AG08395 (cell line): ENCODE measurements at places on chromosomes 4 and X.

DNA sequence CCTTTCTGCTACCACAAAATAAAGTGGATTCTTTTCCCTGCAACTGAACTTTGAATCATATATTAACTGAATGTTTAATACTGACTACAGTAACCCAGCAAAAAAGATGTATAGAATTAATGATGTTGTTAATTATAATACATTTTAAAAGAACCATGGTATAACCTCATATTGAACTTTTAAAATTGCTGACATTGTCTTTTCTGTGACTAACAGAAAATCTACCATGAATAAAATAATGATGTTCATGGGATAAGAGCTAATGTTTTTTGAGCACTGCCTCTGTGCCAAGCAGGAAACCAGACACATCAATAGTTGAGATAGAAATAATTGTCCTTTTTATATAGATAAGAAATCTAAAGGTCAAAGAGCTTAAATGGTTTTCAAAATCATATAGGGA, 691.9 kb downstream of the PDHA2 start:
- no peak for DNase-seq

GRCh38 chrX:5113128-5113527, 1115.5 kb downstream of the NLGN4X start:
- DNase-seq: no peak

DNA sequence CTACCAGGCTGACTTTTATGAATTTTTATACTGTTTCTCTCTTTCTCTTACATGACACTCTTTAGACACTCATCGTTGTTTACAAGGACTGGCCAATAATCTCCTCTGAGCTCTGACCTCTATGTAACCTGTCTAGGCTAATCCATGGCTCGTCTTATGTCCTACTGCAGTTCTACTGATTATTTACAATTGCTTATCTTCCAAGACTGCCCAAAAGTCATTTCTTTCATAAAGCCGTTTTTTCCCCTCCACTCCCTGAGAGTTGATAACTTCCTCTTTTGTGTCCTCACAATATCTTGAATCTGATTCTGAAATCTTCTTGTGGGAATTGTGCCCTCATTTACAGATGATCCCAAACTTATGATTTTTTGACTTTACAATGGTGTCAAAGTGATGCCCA, 18.3 kb upstream of the SNCA start:
- DNase-seq: no peak

DNA sequence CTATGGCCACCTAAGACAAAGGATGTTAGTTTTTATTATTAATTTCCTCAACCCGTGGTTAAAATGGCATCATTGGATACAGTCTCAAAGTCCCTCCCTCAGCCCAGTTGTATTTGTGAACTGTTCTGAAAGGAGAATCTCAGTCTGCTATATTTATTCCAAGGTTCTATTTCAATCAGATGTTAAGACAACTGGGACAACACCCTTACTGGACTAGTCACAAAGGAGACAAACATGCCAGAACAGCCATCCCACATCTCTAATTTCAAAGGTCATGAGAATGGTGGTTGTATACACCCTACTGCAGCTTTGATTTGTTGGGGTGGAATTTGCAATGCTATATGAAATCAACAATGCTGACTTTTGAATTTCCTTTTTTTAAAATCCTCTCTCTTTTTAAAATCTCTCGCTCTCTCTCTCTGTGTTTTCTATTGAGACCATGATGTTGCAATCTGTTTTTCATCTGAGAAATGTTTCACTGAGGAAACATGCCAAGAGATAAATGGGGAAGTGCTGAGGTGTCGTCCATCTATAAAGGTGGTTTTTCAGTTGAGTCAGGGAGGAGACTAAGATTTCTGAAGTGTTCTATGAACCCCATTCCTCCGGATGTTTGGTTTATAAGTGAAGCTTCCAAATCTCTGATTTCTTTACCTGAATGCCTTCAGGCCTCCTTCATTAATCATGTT, 201.5 kb upstream of the GATB start:
- no peak for DNase-seq

DNA sequence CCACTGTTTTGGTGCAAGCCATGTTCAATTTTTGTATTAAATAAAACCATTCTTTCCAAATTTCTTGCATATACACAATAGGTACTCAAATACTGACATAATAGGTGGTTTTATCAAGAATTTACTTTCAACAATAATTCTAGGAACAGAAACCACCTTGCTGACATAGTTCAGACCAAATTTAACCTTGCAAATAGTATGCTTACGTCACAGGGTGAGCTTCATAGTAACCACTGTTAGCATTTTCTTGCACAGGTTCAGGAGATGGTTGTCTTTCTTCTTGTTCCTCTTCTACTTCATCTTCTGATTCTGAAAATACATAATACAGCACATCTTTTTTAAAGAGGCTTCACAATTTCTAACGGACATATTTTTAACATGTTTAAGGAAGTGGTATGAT, 17.6 kb downstream of the G3BP2 start:
- DNase-seq: no peak

GRCh38 chr4:15003891-15004738, 1.8 kb downstream of the CPEB2 start:
- DNase-seq: peak; percentile 4

GRCh38 chrX:124216396-124217115, 115.9 kb upstream of the TEX13D start:
- no peak for DNase-seq

- no peak for DNase-seq
Observed at GRCh38 chr4:153850533-153851280, 61.8 kb upstream of the SFRP2 start.

GRCh38 chr4:151575646-151576045, 166.7 kb downstream of the FHIP1A start:
- no peak for DNase-seq

- DNase-seq: no peak
Observed at GRCh38 chr4:9925750-9926439, 95.4 kb downstream of the SLC2A9 start.

DNA sequence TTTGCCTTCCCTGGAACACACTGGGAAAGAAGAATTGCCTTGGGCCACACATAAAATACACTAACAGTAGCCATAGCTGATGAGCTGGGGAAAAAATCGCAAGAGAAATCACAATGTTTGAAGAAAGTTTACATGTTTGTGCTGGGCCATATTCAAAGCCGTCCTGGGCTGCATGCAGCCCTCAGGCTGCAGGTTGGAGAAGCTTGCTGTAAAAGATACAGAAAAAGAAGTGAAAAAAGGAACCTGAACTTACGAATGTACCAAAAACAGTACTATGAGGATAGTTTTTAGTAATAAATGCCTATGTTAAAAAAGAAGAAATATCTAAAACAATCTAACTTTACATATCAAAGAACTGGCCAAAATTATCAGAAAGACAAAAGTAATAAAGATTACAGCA, 82.1 kb downstream of the UGT2B28 start:
- DNase-seq: no peak

DNA sequence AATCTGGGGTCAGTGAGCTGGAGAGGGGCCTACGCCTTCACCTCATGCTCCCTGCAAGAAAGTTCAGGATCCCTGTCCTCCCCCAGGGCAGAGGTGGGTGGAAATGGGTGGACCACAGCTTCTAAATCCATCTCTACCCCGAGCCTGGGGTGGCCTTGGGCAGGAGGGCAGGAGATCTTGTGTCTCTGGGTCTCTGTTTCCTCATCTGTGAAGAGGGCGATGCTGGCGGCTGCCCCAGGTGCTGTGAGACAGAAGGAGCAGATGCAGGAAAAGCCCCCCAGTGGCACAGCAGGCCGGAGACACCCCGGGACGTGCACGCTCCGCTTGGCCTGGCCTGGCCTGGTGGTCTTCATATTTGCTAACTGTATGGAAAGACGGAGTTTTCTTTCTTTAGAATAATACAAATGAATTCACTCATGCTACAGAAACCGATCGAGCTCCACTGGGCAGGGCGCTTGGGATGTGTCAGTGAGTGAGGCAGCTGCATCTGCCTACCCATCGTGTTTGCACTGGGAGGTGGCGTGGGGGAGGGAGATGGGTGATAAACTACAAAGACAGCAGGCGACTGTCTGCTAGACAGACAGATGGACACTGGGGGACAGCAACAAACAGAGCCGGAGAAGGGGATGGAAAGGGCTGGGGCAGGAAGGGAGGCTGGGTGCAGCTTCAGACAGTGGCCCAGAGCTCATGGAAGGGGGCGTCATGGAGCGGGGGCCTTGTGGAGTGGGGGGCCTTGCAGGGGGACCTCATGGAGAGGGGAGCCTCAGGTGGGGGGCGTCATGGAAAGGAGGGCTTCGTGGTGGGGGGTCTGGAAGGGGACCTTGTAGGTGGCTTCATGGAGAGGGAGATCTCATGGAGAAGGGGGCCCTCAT, 136.2 kb downstream of the CPZ start:
- DNase-seq: no peak

GRCh38 chr4:55074386-55074785, 51.0 kb downstream of the KDR start:
- DNase-seq: no peak

GRCh38 chr4:74157154-74157553, 764 bp upstream of the MTHFD2L start:
- peak; percentile 11 for DNase-seq
